ENCODE measurements at places on chromosomes 1 and 21.

DNA sequence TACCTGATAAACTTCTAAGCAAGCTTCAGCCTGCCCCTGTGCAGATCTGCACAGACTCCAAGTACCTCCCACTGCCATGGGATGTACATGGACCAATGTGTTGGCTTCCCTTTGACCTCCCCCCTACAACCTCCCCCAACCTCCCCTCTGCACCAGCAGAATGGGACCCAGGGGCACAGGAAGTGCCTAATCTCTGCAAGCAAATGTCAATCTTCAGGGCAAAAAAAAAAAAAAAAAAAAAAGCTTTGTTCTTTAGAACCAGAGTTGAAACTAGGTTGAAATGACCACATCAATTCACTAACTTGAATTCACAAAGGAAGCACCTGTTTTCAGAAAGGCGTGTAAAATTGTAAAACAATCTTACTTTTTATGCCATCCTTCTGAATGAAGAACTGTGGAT is 53.9 kb upstream of the TIAM1 start:
- no peak for DNase-seq

DNA sequence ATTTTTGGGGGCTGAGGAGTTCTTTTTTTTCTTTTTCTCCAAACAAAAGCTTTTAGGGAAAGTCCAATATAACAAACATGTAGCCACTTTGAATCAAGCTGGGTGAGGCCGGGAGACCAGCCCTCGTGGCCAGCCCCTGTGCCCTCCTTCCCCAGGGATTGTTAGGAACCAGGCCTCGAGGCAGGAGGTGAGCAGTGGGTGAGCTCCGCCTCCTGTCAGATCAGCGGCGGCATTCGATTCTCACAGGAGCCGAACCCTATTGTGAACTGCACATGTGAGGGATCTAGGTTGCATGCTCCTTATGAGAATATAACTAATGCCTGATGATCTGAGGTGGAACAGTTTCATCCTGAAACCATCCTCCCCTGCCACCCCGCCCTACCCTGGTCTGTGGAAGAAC is 41.8 kb upstream of the TTC22 start:
- DNase-seq = no peak

GRCh38 chr21:46284077-46284644 is 1.2 kb downstream of the MCM3AP start:
- DNase-seq = no peak

DNA sequence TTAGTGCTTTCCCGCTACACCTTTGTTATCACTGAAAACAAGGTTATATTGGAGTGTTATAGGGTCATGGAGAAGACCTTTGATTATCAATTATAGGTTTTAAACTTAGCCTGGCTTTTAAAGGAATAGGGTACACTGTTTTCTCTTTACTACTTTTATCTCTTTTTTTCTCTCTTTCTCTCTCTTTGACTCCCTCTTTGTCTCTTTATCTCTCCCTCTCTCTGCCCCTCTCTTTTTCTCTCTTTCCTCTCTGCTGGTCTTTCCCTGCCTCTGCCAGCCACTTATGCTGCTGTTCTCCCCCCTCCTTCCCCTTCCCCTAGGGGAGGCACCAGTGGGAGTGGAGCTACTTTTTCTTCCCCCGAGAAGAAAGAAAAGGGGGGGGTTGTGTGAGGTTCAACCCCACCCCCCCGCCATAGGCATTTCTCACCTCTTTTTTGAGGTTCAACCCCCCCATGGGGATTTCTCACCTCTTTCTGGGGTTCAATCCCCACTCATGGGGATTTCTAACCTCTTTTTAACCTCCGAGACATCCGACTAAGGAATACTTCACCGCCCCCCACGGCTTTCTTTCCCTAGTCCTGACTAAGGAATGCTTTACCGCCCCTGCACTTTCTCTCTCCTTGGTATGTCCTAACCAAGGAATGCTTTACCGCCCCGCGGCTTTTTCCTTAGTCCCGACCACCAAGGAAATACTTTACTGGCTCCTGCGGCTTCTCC is 17.2 kb upstream of the ZBTB8B start:
- DNase-seq = peak; percentile 44

DNA sequence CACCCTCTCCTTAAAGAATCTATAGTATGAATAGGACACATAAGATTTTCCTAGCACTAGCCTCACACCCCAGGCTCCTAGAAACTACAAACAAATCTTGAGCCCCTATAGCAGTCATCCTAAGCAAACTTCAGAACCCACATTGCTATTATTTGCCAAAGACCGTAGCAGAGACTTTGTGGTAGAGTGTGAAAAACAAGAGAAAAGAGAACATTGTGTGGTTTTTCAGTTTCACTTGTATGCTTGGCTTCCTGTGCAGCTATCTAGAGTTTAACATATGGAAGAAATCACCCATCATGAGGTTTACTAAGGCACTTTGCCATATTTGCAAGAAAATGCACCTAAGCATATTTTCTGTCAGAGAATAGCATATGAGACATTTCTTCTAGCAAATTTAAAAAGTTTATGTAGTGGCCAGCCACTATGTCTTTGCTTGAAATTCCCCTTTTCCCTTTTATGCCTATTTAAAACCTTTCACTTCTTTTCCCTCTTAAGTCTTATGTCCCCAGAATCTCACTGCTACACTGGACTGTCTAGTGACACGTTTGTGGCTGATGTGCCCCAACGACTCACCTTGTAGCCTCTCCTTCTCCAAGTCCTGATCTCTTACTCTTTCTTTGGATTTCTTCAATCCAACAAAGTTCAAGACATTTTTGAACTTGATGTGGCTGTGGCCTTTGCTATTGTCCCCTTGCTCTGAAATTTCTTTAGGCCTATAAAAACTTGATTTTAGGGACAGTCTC is 25.6 kb downstream of the CCDC190 start:
- no peak for DNase-seq

DNA sequence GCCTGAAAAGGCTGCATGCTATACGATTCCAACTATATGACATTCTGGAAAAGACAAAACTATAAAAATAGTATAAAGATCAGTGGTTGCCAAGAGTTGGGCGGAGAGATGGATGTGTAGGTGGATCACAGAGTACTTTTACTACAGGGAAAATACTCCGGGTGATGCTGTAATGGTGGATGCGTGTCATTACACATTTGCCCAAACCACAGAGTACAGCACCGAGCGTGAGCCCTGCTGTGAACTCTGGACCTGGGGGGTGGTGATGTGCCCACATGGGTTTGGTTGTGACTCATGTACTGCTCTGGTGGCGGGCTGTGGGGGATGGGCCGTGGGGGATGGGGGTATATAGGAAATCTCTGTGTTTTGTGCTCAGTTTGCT is 162.7 kb upstream of the COL6A1 start:
- DNase-seq = peak; percentile 71

- peak; percentile 62 for DNase-seq
Measured at GRCh38 chr1:148388260-148389026, 94.7 kb downstream of the PPIAL4G start.

- no peak for DNase-seq
Measured at GRCh38 chr1:3097861-3098260, 28.9 kb downstream of the PRDM16 start.

- no peak for DNase-seq
Measured at GRCh38 chr1:149849111-149849946, 50.0 kb upstream of the BOLA1 start.

DNA sequence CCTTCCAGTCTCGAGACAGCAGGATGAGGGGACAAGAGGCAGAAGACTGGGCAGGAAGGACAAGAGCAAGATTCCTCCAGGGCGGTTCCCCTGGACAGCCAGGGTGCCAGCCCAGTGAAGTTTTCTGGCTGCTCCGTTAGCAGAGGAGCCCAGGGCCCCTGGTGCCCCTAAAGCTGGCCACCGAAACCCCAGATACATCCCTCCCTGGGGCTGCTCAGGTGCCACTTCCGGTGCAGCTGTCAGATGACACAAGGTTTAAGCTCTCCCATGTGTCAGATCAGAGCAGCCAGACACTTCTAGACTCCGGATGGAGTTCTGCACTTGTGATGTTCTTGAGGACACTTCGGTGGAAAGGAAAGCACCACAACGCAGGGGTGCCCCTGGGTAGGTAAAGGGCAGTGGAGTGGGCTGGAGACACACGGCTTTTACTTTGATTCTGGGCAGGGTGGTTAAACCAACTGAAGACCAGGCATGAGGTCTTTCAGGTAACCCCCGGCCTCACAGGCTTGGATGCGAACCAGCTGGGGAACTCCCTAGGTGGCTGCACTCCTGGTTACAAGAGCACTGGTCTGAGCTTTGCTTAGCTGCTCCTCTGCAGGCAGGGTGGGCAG is 85.7 kb downstream of the ITPKB start:
- no peak for DNase-seq

GRCh38 chr1:176811511-176812288 is 348.7 kb downstream of the PAPPA2 start:
- DNase-seq = no peak

- DNase-seq = peak; percentile 27
Measured at GRCh38 chr1:89633800-89634625, 1.1 kb downstream of the LRRC8C start.

GRCh38 chr1:35931446-35932157 is 697 bp downstream of the AGO3 start:
- DNase-seq = no peak

GRCh38 chr1:17563494-17564281 is 24.2 kb downstream of the ARHGEF10L start:
- DNase-seq = no peak

DNA sequence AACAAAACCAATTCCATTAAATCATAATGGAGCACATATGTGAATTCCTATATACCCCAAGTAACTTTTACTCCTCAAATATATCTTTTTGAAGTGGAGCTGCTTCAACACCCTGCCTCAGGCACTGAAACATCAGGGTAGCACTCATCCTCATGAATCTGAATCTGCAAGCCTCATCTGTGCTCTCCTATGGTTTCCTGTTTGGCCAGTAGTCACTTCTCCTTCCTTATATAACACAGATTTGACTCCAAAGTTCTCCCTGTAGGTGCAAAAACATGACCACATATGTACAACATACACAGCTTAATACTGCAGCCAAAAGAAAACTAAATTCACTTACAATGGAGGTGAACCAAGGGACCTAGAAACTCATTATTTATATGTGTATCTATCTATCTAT is 7.2 kb downstream of the TRIT1 start:
- no peak for DNase-seq

- no peak for DNase-seq
Measured at GRCh38 chr1:55839221-55839620, 624.1 kb upstream of the USP24 start.

- peak; percentile 41 for DNase-seq
Measured at GRCh38 chr1:86515597-86515996, 31.3 kb upstream of the CLCA4 start.

DNA sequence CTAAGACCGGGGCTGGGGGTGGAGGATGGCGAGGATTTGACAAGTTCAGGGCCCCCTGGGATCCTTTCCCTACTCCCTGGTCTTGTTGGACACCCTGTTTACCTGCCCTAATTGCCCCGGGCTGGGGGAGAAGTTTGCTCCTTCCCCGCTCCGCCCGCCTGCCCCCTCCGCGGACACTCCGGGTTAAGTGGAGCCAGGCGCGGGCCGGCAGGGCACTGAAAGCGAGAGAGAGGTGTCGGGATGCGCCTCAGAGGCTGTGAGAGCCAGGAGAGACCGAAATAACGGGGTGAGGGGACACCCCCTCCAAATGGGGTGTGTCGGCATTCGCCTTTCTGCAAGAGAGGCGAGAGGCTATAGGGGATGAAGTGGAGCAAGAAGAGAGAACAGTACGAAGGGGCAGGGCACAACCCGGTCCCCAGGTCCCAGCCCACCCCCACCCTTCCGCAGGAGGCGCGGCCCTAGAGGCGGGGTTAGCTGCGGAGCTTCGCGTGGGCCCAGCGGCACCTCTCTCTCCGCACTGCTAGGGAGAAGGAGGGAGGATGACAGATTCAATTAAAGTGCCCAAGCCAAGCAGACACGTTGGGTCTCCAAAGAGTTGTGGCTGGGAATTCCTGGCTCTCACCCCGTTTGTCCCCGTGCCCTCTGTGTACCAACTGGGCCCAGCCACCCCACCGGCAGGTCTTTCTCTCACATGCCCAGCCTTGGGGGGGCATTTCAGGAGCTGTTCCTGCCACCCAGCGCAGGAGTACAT is 3.8 kb downstream of the EFNA3 start:
- DNase-seq = no peak

DNA sequence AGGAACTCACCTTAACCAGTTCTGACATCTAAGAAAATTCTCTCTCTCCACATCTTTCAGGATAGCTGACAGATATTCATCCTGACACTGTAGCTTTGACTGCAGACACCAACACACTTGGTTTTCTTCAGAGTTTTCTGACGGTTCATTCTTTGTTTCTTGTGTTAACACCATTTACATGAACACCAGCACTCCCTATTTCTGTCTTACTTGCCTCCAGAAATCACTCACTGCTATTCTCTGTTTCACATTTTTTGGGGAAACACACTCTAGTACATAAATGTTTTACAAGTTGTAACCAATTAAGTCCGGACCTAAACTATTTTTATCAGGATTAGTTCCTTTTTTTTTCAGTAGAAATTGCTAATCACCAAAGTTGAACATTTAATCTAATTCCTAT is 15.4 kb downstream of the FLVCR1 start:
- DNase-seq = no peak

- DNase-seq = no peak
Measured at GRCh38 chr1:95627244-95627643, 393.2 kb downstream of the RWDD3 start.

DNA sequence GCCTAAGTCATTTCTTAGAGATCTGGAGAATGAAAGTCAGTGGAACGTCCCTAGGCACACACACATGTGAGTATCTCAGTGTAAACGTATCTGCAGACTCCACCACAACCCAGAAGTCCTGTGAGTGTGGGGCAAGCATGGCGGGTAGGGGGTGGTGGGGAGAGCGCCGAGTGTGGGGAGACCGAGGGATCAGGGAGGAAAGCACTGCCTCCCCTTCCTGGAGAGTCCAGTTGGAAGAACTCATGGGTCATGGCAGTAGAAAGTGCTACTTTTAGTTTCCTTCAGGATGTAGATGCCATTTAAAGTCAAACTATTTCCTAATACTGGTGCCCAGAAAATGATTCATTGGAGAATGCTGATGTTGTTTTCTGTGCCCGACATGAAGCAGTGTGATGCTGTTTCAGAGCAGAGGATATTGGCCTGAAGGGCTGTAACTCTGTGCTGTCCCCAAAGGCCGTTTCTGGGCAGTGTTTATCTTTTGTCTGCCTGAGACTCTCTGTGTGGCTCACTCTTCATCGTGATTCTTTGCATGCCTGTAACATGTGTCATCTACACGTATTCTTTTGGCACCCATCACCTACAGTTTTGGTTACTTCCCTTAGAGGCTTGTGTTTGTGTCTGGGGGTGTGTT is 45.7 kb upstream of the TSPAN2 start:
- peak; percentile 88 for DNase-seq

DNA sequence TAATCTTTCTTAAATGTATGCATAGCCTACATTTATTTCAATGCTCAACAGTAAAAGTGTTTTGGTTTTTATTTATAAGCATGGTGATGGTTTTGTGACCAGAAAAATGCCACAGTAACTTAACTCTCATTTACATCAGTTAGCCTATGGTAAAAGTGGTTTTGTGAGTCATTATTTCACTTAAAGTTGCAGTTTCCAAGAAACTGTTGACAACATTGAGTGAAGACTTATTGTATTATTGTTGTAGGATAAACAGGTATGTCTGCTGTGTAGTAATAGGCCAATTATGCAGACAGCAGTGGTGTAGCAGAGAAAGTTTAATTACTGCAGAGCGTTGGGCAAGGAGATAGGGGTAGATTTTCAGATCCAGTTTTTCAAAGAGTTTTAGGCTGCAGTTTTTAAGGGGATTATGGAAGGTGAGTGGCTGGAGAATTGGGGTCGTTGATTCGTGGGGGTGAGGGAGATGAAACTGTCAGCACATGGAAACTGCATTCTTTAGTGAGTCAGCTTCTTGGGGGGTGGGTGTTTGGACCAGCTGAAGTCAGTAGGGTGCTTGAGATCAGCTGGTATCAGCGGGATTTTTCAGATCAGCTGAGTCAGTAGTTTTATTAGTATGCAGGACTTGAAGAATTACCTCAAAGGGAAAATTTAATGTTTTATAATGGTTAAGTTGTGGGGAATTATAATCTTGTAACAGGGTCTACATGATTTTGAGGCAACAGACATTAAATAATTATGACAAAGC is 168.7 kb upstream of the FMN2 start:
- DNase-seq = no peak
